ENCODE measurements at places on chromosomes 11 and 22.

DNA sequence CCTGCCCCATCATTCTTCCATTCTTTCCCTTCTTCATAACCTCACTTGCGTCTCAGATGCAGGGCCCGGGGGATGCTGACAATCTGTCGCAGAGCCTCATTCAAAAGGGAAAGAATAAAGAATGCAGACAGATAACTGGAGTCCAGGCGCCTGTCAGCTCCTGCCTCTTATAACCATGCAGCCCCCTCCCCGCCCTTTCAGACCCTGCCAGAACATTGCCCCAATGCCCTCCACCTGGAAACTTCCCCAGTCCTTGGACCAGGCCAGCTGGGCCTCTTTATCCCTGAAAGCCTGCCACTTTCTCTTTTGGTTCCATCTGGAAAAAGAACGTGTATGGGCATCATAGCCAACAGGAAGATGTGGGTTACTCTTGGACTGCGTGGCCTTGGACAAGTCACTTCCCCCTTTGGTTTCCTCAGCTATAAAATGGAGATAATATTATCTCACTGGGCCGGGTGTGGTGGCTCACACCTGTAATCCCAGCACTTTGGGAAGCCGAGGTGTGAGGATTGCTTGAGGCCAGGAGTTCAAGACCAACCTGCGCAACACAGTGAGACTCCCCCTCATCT is 2.1 kb upstream of the TCF20 start:
- H3K27ac ChIP-seq, result no peak overlapping the region
- H3K27me3 ChIP-seq, result peaks cover 11% of the 10 kb centered on the region
- peaks cover 23% of the 10 kb centered on the region for H3K4me1 ChIP-seq
- no peak for DNase-seq
- no peaks in the 10 kb centered on the region for H3K36me3 ChIP-seq
- no peak overlapping the region for H3K4me3 ChIP-seq

DNA sequence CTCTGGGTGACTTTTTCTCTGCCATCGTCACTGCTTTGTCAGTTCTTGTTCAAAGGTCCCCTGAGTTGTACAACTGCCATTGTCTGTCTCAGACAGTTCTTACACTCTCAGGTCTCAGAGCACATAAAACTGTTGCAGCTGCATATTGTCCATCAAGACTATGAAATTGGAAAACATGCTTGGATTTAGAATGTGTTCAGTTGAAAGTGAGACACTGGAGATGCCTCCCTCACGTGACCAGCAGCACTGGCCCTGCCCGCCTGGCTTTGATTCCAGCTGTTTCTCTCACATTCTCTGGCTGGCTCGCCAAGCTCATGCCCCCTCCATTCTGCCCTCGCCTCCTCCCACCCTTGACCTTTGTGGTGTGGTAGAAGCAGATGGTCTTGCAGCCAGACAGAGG is 244.2 kb downstream of the NTM start:
- H3K36me3 ChIP-seq, result no peaks in the 10 kb centered on the region
- peaks cover 2% of the 10 kb centered on the region for H3K4me1 ChIP-seq
- H3K27ac ChIP-seq, result no peak overlapping the region
- H3K27me3 ChIP-seq, result peaks cover 2% of the 10 kb centered on the region
- H3K4me3 ChIP-seq, result no peak overlapping the region
- DNase-seq, result no peak

GRCh38 chr22:45240104-45240809 is 437 bp downstream of the KIAA0930 start:
- H3K27me3 ChIP-seq, result peaks cover 7% of the 10 kb centered on the region
- no peak overlapping the region for H3K27ac ChIP-seq
- peak overlapping the region; percentile 75 for H3K4me3 ChIP-seq
- H3K36me3 ChIP-seq, result no peaks in the 10 kb centered on the region
- peaks cover 12% of the 10 kb centered on the region for H3K4me1 ChIP-seq
- DNase-seq, result peak; percentile 65

- no peaks in the 10 kb centered on the region for H3K36me3 ChIP-seq
- no peak overlapping the region for H3K4me3 ChIP-seq
- no peaks in the 10 kb centered on the region for H3K27me3 ChIP-seq
- H3K4me1 ChIP-seq, result no peaks in the 10 kb centered on the region
- no peak for DNase-seq
These were observed 110.7 kb upstream of the ANO5 start for GRCh38 chr11:22082178-22082577.

DNA sequence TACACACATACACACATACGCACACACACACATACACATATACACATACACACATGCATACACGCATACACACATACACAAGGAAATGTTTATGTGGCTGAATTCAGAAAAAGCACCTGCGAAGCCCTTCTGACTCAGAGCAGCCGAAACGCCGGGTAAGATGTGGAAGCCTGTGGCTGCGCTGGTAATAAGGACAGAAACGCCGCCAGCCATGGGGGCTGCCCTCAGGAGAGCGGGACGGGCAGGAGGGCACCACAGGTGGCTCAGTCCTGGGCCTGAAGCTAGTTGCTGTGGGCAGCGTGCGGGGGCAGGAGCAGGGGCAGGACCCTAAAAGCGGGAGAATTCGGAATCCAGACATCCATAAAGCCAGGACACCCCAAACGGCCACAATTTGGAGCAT is 378.3 kb downstream of the BRD1 start:
- DNase-seq, result no peak
- H3K36me3 ChIP-seq, result no peaks in the 10 kb centered on the region
- no peak overlapping the region for H3K27ac ChIP-seq
- no peak overlapping the region for H3K4me3 ChIP-seq
- H3K4me1 ChIP-seq, result no peaks in the 10 kb centered on the region

All from H1 (cell line).